NCI-H1436 treated with DMSO at 0.1 percent for 48 hours (cell line): ENCODE measurements at places on chromosomes 1 and 21.

DNA sequence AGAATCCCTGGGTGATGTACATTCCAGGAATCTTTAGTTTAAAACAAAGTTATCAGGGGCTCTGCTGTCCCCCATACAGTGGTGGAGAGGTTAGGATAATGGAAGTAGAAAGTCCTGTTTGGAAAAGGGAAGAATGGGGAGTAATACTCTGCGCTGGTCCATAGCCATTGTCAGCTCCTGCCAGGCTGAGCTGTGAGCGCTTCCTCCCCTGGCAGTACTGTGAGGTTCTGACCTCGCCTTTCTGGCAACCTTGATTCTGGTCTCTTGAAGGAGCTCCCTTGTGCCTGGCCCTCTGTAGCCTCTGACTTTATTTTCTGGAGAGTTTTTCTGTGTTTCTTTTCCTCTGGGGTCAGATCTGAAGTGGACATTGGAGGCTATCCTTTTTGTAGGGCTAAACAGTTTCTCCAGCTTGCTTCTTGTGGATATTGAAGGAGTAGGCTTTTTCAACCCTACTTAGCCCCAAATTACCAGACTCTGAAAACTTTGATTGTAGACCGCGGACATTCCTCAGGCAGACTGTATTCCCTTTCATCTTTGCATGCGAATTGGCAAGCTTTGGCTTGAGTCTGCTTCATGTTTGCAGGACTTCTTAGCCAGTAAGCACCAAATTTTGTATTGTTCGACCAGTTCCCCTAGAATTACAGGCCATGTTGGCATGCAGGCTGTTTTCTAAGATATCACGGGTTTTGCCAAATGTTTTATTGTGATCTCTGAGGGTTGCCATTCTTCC lies 13.8 kb downstream of the UBE4B start:
- no peak for DNase-seq

- DNase-seq, result no peak
These were observed 887.4 kb upstream of the B3GALT2 start for GRCh38 chr1:194073833-194074232.

DNA sequence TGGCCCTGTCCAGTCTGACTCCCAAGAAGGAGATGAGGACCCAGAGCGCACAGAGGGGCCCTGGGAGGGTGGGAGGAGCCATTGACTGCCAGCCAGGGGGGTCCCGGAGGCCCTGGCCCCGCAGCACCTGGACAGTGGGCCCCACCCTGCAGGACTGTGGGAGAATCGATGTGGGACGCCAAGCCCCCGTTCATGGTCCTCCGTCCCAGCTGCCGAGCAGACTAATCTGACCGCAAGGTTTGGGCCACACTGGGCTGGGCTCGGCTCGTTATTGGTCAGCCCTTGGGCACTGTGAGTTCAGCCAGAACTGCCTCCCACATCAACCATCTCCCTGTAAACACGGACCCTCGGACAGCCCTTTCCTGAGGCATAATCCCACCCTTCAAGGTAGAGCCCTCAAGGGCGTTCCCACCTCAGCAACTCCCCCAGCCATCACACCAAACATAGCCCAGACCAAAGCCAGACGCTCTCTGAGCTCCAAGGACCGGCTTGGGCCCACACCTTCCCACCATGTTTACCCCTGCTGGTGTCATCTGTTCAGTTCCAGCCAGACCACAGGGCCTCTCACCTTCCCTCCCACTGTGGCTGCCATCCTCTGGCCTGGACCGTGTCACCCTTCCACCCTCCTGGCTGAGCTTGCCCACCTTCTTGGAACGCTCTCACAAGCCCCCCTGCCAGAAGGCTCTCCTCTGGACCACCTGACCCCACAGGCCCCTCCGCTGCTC lies 16.2 kb upstream of the POFUT2 start:
- no peak for DNase-seq

- DNase-seq, result no peak
These were observed 320.4 kb downstream of the RWDD3 start for GRCh38 chr1:95554408-95554807.

GRCh38 chr21:33931799-33932390 lies 16.3 kb upstream of the ATP5PO start:
- no peak for DNase-seq

GRCh38 chr1:81228926-81229325 lies 571.8 kb upstream of the ADGRL2 start:
- DNase-seq, result no peak

- no peak for DNase-seq
These were observed 73.2 kb downstream of the KIFAP3 start for GRCh38 chr1:170001266-170001665.

DNA sequence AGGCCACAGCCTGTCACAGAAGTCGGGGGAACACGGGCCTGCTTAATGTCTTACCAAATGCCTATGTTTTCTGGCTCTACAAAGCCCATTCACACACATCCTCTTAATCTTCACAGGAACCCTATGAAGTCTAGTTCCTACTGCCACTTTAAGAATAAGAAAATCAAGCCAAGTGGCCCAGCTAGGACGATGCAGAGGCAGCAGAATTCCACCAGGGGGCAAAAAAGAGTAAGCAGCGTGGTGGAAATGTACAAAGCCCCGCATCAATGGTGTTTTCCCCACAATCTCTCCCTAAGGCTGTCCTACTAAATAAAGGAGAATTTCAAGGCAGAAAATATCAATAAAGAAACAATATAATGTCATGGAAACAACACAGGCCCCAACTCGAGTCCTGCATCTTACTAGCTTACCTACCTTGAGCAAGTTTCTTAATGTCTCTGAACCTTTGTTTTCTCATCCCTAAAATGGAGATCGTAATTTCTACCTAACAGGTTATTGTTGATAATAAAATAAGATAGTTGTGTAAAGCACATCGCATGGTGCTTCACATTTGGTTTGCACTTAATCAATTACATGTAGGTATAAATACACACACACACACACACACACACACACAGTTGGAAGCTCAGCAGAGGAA lies 21.4 kb downstream of the SEC16B start:
- DNase-seq, result no peak

DNA sequence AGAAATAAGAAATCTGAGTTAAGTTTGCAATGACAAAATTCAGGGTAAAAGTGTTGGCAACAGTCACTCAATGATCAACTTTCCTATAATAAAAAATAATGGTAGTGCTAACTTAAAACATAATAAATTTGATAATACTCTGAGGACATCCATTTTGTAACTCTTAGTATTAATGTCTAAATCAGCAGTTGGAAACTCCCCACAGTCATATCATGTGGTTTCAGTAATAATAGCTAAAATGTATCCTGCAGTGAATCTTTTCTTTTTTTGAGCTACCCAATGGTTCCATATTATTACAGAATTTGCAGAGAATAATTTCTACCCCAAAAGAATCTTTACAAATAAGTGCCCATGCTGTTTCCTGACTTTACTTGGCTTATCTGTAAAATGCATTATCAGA lies 286.7 kb downstream of the PTPRC start:
- DNase-seq, result no peak

DNA sequence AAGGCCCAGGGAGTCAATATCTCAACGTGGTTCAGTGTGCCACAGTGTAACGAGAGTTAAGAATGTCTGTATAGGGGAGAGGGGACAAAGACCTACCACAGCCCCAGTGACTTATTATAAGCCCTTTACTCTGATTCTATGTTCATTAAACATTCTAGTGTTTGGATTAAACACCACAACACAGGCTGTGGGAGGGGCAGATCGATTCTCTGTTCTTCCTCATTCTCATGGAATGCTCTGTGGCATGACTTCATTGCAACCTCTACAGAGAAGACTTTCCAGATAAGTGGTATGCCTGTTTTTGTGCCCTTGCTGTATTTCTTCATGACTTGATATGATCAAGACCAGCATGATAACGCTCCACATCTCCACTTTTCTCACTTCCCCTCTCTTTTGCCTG lies 39.0 kb upstream of the CD5L start:
- DNase-seq, result no peak

- no peak for DNase-seq
These were observed 106.7 kb downstream of the MRPL39 start for GRCh38 chr21:25500598-25500997.

- DNase-seq, result no peak
These were observed 92.6 kb upstream of the NEK7 start for GRCh38 chr1:198064181-198064580.

GRCh38 chr1:55316502-55316901 lies 101.3 kb upstream of the USP24 start:
- DNase-seq, result no peak

DNA sequence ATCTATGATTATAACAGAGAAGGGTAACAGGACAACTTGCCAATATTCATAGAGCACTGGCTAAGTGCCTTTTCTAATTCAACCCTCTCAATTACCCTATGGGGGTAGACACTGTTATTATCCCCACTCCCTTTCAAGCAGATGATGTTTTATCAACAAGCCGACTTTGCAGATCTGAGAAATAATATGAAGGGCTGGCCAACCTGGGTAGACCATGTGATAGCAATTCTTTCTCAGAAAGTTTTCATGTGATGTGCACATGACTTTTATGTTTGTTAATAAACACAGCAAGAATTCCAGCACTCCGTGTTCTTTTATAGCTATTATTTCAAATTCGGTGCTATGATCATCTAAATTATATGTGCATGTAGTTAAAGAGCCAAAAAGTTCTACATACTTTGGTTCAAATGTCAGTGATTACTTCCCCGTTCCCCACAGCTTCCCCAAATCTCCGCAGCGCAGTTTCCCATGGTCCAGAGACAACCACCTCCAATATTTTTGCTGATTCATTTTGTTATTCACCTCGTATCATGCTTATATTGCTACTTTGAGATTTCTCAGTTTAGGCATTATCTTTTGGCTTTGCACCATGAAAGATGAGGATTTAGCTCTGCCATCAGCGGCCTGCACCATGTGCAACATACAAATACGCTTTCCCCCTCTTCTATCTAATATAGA lies 96.7 kb upstream of the GADD45A start:
- DNase-seq, result no peak

- DNase-seq, result no peak
These were observed 17.4 kb downstream of the DEPDC1 start for GRCh38 chr1:68479501-68479900.

- no peak for DNase-seq
These were observed 38.3 kb downstream of the ELK4 start for GRCh38 chr1:205593532-205593931.

DNA sequence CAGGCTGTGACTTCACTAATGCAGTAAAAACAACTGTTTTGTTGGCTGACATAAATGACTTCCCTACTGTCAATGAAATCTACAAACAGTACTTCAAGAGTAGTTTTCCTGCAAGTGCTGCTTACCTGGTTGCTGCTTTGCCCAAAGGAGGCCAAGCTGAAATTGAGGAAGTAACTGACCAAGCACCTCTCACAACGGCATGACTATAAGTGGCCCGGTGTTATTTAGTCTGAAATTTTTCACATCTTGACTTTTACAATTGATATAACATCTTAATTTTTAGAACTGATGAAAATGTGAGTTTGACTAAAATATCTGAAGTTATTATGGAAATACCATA lies 274.9 kb upstream of the NR5A2 start:
- no peak for DNase-seq

DNA sequence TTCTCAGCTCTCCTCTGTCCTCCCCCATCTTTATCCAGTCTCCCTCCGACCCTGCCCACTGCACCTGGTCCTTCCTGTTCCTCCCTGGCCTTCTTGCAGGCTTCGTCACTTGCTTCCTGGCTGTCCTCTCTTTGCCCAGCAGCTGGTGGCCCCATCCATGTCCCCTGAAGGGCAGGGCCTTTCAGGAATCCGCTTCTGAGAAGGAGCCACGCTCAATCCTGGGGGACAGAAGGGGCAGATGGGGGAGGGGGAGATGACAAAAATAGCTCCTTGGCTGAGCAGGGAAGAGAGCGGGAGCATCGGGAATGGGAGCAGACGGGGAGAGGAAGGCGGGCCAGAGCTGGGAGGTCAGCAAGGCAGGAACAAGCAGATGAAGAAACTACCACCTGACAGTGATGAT lies 40.7 kb downstream of the SLC30A1 start:
- no peak for DNase-seq

GRCh38 chr1:81379430-81379829 lies 421.3 kb upstream of the ADGRL2 start:
- no peak for DNase-seq

GRCh38 chr1:219783605-219784235 lies 144.6 kb downstream of the SLC30A10 start:
- DNase-seq, result no peak

- no peak for DNase-seq
These were observed 3.0 kb downstream of the HLX start for GRCh38 chr1:220882061-220882891.

DNA sequence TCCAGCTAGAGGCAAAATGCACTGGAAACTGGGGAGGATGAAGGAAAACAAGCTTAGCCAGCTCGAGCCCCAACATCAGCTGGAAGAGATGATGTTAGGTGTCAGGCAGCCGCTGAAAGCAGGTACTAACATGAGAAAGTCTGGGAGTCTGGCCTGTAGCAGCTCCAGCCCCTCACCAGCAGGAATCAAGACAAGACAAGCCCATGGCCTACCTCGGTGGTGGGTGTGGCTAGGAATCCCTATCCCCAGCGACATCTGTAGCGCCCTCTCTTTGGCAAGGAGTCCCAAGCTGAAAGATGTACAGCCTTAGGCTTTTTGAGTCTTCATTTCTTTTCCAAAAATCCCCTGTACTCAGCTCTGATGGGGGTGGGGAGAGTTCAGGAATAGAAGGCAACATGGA lies 2.6 kb downstream of the DLGAP3 start:
- DNase-seq, result no peak

GRCh38 chr1:158077411-158078256 lies 84.2 kb downstream of the KIRREL1 start:
- DNase-seq, result no peak
